NCI-H524 (cell line): ENCODE measurements at places on chromosomes 16 and 17.
A peak's percentile ranks its signal among the peaks of the same experiment; 100 is the strongest.

GRCh38 chr17:7045492-7046126 is 1.7 kb upstream of the SLC16A11 start:
- DNase-seq: peak; percentile 12

GRCh38 chr17:79797492-79798298 is 818 bp upstream of the CBX8 start:
- peak; percentile 69 for DNase-seq

- DNase-seq: no peak
These were observed 448.4 kb upstream of the CDH11 start for GRCh38 chr16:65570261-65570660.

DNA sequence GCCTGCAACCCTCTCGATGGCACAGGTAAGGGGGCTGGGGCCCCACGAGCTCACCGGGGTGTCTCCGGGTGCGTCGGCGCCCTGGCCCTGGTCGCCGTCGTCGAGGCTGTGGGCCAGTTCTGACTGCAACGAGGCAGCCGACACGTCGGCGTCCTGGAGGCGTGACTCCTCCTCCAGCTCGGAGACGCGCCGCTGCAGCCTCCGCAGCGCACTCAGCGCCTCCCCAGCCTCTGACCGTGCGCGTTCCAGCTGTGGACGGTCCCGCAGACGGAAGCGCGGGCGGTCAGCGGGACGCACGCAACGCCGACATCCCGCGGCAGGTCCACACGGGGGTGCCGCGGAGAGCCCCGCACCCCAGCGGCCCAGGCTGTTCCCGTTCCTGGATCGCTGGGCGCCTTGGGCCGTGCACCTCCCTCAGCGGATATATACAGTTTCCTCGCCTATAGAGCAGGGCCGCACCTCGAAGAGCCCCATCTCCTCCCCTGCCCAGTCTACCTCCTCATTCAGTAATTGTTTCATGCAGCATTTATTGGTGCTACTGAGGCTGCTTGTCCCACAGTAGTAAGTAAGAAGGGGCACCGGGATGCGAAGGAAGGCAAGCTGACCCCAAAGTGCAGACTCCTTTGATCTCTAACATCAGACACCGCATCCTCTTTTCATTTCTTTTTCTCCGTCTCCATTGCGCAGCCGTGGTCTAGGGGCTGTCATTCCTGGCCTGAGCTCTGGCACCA is 5.8 kb downstream of the THOC6 start:
- DNase-seq: no peak

DNA sequence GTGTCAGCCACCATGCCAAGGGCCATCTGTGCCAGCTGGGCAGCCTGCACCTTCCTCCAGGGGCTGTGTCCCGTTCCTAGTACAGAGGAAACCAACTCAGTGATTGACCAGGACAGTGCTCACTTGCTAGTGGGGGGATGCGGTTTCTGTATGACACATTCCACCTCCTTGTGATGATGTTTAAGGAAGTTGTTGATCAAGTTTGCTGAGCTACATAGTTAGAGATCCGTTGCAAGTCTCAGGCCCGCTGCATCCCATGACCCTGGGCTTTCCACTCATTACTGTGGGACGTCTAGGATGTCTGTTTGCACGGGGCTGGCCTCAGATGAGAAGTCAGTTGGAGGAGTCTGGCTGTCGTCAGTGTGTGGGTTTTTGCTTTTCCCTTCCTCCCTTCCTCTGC is 33.6 kb downstream of the RNF213 start:
- DNase-seq: no peak

DNA sequence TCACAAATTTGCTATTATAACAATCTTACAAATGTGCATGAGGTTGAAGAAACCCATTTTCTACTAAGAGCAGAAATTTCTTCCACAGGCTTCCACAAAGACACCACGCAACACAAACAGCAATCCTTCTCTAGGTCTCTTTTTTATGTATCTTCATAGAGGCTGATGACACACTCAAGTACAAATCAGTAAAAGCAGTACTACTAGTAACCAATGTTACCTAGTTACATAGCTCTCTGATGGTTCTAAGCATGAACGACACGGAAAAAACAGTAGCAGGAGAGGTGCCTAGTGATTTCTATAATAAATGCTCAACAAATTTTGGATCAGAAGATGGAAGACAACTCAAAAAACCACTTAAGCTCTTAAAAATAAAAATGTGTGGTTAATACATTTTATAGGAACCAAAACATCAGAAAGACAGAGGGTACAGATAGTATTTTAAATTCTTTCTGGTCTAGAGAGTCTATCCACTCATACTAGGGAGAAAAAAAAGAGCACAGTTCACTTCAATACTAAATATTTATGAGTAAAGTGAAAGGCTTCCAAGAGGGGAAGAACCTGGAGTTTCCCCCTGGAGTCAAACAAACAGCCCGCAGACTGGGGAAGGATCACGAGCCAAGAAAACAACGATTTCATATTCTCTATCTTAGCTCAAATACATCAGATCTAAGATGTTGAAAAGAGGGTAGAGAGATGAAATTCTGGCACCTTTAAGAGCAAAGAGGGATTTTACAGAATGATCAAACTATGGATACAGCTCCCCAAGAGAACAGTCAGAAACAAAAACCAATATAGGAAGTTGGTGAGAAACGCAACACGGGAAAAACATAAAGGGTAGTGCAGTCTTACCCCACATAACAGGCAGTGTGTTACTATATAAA is 40.2 kb downstream of the SMG6 start:
- DNase-seq: no peak
